Esophagus squamous epithelium (tissue), 5 donors: ENCODE measurements at places on chromosomes 3 and 15.

DNA sequence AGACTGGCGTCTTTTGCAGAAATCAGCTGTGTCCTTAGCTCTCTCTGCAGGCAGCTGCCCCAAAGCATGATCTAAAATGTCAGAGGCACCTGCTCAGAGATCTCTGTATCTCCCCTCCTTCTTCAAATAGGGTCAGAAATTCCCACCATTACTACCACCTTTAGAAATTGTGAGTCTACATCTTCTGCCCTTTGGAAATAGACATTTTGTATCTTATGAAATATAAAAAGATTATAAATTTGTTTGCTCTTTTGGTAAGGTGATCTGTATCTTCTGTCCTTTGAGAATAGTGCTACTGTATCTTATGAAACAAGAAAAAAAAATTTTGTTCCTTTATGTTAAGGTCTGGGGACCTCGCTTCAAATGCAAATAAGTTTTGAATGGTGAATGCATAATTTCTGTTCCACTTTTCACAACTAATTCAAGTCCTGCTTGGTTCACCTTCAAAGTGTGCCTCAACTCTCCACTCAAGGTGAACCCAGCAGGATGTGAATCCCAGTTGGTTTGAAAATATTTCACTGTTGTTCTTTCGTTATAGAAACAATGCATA is 28.3 kb upstream of the GPD1L start:
- no peak for DNase-seq

DNA sequence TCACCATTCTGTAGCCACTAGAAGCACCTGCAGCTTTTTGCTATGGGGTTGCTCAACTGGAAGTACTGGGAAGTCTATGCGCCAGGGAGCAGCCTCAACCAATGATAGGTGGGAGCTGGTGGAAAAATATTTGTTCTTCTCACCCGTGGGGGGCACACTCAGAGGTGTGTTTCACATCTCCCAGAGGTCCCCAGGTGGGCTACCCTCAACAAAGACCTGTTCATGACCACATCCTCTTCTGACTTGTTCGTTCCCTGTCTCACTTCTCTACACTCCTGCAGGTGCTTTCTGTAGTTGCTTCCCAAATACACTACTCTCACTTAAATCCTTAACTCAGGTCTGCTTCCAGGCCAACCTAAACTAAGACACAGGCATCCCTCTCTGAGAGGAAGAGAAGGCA is 3.6 kb downstream of the CAMP start:
- DNase-seq = no peak

- DNase-seq = no peak
These were observed 132.2 kb downstream of the KLF13 start for GRCh38 chr15:31458596-31459399.

- no peak for DNase-seq
These were observed 95.0 kb downstream of the ANP32A start for GRCh38 chr15:68725736-68726135.

DNA sequence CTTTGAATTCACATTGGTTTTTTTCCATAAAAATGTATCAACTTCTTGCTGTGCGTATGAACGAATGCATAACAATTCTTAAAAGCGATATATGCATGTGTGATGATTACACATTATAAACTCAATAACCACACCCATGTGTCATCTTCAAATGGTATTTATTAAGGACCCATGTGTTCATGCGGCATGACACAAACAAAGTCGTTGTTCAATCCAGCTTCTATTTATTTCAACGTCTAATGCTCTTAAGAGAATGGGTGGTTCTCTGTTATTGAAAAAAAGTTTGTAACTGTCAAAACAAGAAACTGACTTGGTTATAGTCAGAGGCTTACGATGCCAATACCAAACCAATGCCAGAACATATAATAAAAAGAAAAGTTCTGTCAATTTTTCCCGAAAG is 195.9 kb downstream of the FOXP1 start:
- DNase-seq = no peak

DNA sequence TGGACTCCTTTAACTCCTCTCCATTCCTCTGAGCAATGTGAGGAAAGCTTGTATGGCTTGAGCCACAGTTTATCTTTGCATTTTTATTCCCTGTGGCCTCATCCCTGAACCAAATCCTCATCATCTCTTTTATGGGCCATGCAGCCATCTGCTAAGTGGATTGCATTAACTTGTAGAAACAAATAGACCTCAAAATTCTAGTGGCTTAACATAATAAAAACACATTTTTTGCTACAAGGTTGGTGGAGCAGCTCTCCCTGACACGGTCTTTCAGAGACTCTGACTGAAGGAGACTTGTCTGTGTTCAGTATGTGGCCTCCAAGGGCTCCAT is 135.3 kb downstream of the RPL22L1 start:
- no peak for DNase-seq

DNA sequence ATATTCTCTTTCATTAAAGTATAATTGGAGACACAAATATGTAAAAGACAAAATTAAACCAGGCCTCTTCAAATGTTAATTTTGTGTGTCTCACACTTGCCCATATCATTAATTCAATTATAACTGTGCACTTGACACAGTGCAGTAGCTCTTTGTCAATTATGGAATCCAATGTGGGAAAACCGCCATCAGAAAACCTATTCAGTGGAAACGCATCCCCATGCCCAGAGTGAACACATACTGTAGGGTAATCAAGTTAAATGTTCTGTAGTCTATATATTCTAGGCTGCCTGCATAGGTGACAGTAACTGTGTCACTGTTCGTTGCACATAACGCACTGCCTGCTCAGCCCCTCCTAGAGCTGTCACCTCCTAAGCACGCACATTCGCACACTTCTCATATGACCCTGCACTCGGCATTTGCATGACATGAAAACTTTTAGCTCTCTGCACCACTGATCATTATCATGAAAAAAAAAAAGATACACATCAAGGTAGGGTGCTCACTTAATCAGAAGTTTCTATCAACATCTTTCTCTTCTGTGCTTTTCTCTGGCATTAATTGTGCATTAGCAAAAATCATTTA is 63.2 kb downstream of the MEIS2 start:
- DNase-seq = no peak

GRCh38 chr3:129123314-129124060 is 1.9 kb upstream of the RAB43 start:
- no peak for DNase-seq
